ENCODE measurements at places on chromosomes 2 and 18.

DNA sequence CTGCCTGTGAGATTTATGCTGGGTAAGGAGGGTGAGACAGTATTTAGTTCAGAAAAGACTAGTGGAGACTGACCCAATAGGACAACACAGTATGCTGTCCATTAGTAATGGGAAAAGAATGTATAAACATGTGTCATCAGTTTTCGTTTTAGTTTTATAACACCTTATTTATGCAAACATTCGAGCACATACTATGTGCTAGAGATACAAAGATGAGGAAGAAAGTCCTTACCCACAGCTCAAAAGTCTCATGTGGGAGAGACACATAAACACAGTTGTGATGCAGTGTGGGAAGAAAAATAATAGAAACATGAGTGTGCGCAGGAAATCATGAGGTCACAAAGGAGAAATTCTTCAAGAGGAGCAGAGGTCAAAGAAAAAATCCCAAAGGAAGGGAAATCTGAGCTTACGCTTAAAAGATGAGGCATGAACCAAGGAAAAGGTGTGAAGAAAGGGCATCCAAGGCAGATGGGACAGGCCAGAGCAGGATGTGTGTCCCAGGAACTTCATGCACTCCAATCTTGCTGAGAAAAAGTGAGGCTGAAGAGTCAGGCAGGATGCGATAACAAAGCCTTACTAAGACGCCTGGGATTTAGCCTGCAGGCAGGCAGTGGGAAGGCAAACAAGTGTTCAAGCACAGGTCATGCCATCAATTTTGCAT lies 8.1 kb downstream of the METTL21A start:
- DNase-seq: no peak

GRCh38 chr2:25251422-25252273 lies 83.3 kb upstream of the POMC start:
- peak; percentile 63 for DNase-seq

DNA sequence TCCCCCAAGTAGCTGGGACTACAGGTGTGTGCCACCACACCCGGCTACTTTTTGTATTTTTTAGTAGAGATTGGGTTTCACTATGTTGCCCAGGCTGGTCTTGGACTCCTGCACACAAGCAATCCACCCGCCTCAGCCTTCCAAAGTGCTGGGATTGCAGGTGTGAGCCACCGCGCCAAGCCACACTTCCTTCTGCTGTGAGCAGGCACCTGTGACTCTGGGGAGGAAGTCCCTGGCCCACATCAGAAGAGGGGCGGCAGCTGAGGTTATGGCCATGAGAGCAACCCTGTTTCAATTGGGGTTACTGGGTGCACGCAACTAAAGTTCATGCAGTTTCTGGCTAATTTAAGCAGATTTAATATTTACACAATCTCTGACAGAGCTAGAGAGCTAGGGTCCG lies 91.0 kb downstream of the PLB1 start:
- peak; percentile 60 for DNase-seq

DNA sequence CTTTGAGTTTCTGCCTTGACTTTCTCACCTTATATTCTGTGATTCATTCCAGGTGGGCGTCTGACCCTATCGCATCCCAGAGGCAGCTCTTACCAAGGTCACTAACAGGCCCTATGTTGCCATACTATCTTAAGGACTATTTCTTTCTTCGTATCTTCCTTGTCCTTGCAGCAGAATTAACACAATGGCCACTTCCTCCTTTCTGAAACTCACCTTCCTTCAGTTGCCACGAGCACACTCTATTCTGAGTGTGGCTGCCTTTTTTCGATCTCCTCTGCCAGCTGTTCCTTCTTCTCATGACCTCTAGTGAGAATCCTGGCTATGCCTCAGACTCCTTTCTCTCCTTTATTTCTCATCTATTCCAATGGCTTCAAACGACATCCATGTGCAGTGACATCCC lies 160.4 kb upstream of the CCDC195 start:
- no peak for DNase-seq

- no peak for DNase-seq
These were observed 20.9 kb downstream of the ITM2C start for GRCh38 chr2:230885463-230886130.

DNA sequence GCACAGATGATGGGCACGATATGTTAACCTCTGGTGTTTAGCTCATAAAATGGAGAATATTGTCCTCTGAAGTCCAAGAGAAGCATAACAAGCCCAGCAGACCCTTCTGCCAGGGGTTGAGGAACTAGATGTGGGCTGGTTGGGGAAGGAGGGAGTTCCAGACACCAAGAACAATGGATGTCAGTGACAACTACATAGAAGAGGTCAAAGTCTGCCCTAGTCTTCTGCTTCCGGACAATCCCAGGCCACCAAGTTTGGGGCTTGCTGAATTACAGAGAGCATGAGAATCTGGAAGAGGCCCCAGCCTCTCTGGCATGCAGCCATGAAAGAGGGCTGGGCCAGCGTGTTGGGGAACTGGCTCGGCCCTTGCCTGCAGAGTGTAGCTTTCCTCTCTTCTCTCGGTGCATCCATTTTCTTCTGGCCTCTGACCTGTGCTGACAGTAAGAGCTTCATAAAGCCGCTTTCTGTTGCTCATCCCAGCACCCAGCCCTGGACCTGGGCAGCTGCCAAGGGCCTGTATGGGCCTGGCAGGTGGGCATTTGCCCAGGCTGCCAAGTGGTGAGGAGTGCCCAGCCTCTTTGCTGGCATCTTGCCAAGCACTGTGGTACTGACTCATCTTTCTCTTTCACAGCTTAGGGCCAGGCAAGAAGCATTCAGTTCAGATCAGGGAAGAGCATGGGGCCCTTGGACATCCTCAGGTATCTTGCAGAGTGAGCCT lies 14.6 kb upstream of the LAPTM4A start:
- DNase-seq: peak; percentile 32

DNA sequence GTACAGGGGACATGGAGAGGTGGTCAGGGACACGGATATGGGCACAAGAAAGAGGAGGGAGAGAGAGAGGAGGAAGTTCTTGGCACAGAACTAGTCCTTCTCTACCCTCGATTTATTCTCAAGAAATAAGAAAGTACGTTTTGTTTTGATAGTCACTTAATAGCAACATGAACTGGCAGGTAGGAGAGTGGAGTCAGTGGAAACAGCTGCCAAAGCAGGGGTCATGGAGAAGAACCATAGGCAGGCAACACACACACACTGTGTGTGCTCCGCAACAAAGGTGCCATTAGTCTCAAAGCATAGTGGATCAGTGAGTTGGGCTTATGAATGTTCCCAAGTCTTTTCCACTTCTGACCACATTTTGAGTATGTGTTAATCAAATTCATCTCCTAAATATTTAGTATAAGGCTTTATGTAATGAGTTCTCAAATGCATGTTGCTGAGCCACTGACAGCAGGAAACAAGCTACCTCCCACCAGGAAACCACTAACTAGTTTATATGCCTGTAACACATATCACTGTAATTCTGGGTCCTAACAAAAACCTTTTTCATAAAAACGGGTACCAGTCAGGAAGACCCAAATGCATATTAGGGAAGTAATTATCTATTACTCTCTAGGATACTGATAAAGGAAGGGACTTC lies 41.1 kb downstream of the IWS1 start:
- DNase-seq: no peak

DNA sequence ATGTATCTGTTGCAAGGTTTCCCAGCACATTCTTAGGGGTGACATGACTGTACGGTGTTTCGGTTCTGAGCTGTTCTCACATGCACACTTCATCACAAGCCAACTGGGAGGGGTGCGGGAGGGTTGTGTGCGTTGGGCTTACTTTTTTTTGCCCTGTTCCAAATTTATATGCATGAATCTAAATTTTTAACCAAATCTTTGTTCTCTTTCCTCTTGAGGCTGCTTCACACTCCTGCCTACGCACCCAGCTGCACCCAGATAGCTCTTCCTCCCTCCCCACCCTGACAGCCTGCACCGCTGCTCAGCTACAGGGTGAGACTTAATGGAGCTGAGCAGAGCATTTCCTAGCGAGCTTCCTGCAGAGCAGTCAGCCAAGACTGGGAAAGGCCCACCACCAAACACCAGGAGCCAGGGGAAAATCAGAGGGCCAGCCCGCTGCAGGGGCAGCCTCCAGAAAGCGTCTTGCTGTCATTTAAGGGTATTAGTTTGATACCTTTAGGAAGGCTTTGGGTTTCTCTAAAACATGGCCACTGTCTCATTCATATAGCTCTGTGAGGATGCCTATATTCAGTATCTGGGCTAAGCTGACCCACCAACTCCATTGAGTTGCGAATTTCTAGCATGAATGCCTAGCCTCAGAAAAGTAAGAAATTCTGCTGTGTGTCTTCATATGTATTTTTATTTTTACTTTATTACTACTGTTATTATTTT lies 84.5 kb downstream of the POU3F3 start:
- DNase-seq: peak; percentile 35

DNA sequence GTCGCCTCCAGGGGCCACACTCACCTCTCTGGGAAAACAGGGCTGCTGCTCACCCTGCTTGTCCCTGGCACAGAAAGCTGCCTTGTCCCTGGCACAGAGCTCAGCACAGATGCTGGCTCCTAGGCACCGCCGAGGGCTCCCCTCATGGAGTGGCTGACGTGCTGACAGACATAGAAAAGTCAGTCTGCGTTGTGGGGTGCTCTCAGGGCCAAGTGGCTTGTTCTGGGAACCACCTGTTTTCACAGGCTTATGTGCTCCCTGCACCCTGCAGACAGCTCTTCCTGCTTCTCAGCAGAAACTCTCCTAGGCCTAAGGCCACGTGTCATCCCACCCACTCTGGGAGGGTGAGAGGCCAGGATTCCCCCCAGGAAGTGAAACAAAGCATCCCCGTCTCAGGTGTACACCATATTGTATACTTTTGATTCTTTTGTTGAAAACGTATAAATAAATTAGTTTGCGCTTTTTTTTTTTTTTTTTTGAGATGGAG lies 84.7 kb upstream of the TMEM200C start:
- DNase-seq: no peak

GRCh38 chr2:65554765-65555591 lies 122.6 kb upstream of the SPRED2 start:
- DNase-seq: peak; percentile 23

- peak; percentile 48 for DNase-seq
These were observed 55.3 kb upstream of the LAPTM4A start for GRCh38 chr2:20106746-20107145.

DNA sequence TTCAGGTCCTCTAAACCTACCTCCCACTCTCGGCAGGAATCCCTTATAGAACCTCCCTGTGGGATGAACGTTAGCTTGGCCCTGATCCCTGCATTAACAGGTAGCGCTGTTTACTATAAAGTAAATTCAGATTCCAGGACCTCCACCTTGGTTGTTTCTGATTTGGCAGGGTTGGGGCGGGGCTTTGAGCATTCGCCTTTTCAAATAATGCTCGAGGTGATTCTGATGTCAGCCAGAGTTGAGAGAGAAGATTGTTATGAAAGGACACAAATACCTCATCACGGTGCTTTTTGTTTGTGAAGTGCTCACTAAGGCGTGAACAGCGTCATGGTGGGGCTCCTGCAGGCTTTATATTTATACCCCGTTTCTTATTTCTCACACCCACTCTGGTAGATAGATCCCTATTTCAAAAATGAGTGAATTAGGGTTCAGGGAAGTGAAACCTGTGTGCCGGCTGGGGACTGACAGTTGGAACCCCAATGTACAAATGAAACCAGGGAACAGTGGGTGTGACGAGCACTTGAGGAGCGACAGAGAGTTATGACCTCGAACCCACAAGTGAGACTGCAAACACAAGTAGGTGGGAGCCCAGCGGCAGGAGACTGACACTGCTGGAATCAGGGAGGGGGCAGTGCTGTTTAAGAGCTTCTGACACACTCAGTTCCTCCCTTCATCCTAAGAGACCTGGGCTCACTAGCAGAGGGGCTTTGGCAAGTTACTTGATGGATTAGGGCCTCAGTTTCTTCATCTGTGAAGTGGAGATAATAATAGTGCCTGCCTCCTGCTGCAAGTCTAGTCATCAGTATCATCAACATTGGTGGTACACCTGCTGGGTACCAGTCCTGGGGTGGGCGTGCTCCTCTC lies 14.2 kb upstream of the CXCR4 start:
- peak; percentile 62 for DNase-seq

Measured in stimulated activated CD4-positive, alpha-beta T cell treated with anti-CD3 and anti-CD28 coated beads, Interleukin-15, amount 100 ng/mL, for 24 hours (primary cell).